Spinal cord (tissue), 10 donors: ENCODE measurements at places on chromosomes 2 and 18. TPM values are rescaled to one million over a fixed set of nuclear protein-coding genes. Genes with fewer than 3 reads are reported as not detected.
A peak's percentile ranks its signal among the peaks of the same experiment; 100 is the strongest.

DNA sequence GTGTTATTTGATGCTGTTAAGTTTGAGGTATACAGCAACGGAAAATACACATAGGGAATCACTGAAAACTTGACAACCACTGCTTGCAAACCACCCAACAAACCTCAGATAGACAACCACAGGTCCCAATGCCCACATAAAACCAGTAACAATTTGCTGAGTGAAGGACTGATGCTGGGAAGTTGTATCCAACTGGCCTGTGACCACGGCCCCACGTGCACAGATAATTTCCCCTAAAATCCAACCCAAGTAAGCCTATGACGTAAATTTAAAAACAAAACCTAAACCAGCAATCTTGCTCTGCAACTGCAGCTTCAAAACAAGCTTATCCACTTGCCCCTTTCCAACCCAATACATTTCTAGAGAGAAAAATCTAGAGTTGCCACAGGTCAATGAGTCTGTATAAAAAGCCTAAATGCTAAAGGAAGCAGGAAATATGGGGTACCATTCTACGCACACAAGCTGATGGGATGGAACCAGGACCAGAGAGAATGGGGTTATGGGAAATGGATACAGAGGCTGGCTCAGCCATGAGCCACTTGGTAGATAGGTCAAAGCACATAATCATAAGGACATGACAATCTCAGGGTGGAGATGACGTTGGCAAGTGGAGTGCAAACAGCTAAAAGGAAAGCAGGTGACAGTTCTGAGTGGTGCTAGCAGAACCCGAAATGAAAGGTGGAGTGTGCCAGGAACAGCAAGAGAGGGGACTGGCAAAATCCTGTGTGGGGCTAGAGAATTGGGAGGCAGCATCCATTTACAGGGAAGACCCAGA is 27.8 kb upstream of the CREB1 start:
- DNase-seq: no peak
- H3K4me1 ChIP-seq: peaks cover 9% of the 10 kb centered on the region
- no peak overlapping the region for H3K27ac ChIP-seq
- H3K4me3 ChIP-seq: no peak overlapping the region

DNA sequence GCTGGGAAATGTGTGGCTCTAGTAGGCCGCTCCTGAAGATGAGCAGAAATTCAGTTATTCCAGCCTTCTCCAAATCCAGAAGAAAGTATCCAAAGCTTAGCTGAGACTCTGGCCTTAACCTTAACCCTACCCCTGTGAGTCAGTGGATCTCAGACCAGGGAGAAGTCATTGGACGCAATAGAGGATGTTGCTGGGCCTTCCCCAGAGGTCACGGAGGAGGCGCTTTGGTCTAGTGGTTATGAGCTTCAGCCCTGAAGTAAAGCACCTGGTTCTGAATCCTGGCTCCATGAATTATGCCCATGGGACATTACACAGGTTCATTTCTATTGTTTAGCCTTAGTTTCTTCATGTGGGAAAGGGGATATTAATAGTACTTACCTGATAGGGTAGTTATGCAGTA is 24.0 kb downstream of the PKDCC start:
- H3K36me3 ChIP-seq: no peaks in the 10 kb centered on the region
- no peak for DNase-seq
- H3K27me3 ChIP-seq: no peaks in the 10 kb centered on the region

GRCh38 chr2:19547321-19547720 is 188.9 kb upstream of the OSR1 start:
- H3K4me1 ChIP-seq: no peaks in the 10 kb centered on the region
- no peak for DNase-seq
- no peaks in the 10 kb centered on the region for H3K36me3 ChIP-seq
- H3K27me3 ChIP-seq: no peaks in the 10 kb centered on the region
- H3K27ac ChIP-seq: no peak overlapping the region
- no peak overlapping the region for H3K4me3 ChIP-seq

- H3K36me3 ChIP-seq: no peaks in the 10 kb centered on the region
- no peak overlapping the region for H3K4me3 ChIP-seq
- H3K4me1 ChIP-seq: peaks cover 14% of the 10 kb centered on the region
- no peak overlapping the region for H3K27ac ChIP-seq
These were observed 58.8 kb downstream of the APOB start for GRCh38 chr2:20985062-20985461.

DNA sequence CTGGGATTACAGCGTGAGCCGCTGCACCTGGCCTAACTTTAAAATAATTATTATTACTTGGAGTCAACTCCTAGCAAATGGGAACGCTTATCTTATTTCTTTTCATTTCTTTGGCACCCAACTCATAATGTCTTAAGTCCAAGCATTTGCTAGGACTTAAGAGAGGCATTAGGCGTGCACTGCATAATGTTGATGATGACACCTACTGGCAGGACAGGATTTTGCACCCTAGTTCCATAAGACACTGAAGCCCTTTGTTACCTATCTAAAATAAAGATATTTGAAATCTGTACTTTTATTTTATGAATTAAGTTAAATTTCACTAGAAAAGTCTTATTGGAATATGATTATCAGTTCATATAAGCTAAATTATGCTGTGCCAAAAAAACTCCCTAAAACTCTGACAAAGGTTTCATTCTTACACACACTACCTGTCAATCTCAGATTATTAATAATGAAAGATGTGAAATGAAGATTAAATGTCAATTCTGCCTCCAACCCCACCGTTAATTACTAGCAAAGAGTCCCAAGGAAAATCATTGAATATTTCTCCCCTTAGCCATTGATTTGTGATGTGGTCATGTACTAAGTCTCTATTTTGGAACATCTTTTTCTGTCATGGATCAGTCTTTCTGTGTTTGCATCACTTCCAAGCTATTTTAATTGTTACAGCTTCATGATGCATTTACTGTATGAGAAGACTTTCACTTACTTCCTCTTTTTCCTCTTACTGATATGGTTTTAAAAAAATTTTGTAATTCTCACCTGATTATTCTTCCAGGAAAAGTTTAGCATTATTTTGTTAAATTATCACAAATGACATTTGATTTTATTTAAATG is 12.7 kb upstream of the CDH2 start:
- no peaks in the 10 kb centered on the region for H3K27me3 ChIP-seq
- H3K4me3 ChIP-seq: no peak overlapping the region
- no peak overlapping the region for H3K27ac ChIP-seq
- DNase-seq: no peak
- H3K36me3 ChIP-seq: no peaks in the 10 kb centered on the region

- H3K36me3 ChIP-seq: no peaks in the 10 kb centered on the region
- H3K27ac ChIP-seq: no peak overlapping the region
- H3K4me3 ChIP-seq: no peak overlapping the region
- peak; percentile 68 for DNase-seq
- peaks cover 3% of the 10 kb centered on the region for H3K4me1 ChIP-seq
These were observed 130.5 kb downstream of the BCL11A start for GRCh38 chr2:60422826-60423483.

GRCh38 chr2:216235896-216236295 is 126.7 kb downstream of the XRCC5 start:
- no peak overlapping the region for H3K27ac ChIP-seq
- no peak for DNase-seq
- H3K4me3 ChIP-seq: no peak overlapping the region
- H3K4me1 ChIP-seq: peaks cover 3% of the 10 kb centered on the region
- H3K36me3 ChIP-seq: no peaks in the 10 kb centered on the region

- no peak overlapping the region for H3K4me3 ChIP-seq
- H3K4me1 ChIP-seq: peaks cover 5% of the 10 kb centered on the region
- H3K36me3 ChIP-seq: no peaks in the 10 kb centered on the region
These were observed 2.1 kb upstream of the MAP3K2 start for GRCh38 chr2:127389778-127390435.

DNA sequence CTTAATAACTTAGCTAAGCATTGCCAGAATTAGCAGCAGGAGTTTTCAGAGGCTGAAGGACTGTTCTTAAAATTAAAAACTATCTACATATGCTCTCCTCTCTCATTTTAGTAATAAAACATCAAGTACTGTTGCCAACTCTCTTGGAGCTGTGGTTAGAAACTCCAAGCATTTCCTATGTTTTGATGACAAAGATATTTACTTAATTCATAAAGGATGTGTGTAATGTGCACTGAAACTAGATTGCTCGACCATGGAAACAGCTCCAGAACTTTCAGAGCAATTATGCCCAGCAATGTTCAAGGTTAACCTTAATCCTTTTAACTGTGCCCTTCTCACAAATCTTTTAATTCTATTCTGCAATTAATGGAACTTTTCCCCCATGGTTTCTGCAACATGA is 8.4 kb downstream of the GRP start:
- no peaks in the 10 kb centered on the region for H3K4me1 ChIP-seq
- DNase-seq: no peak
- H3K4me3 ChIP-seq: no peak overlapping the region
- H3K27me3 ChIP-seq: peaks cover 10% of the 10 kb centered on the region
- H3K36me3 ChIP-seq: no peaks in the 10 kb centered on the region

DNA sequence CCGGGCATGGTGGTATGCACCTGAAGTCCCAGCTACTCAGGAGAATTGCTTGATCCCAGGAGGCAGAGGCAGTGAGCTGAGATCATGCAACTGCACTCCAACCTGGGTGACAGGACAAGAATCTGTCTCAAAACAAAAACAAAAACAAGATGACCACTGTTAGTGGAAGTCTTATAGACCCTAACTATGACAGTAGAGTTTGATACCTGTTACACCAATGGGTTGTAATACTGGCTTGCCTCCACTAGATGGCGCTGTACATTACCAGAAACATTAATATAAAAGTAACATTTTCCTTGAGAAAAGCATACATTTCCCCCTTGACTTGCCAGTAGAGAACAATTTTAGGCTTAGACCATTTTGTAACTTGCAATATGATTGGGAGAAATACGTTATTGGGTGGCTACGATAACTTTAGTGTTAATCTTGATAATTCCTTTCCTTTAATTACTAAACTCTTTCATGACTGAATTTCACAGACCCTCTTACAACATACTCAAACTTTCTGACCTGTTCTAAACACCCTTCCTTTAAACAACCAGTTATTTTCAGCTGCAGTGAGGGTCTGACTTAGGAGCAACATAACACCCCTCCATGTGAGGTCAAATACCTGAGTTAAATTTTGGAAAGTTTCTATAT is 19.5 kb downstream of the SLC25A52 start:
- no peak overlapping the region for H3K27ac ChIP-seq
- H3K4me3 ChIP-seq: no peak overlapping the region
- peak; percentile 25 for DNase-seq
- no peaks in the 10 kb centered on the region for H3K27me3 ChIP-seq

- H3K27ac ChIP-seq: no peak overlapping the region
- no peaks in the 10 kb centered on the region for H3K4me1 ChIP-seq
- no peaks in the 10 kb centered on the region for H3K27me3 ChIP-seq
- H3K36me3 ChIP-seq: no peaks in the 10 kb centered on the region
- no peak overlapping the region for H3K4me3 ChIP-seq
These were observed 195.1 kb downstream of the ICOS start for GRCh38 chr2:204131621-204132020.

- no peak for DNase-seq
- no peaks in the 10 kb centered on the region for H3K4me1 ChIP-seq
- no peak overlapping the region for H3K4me3 ChIP-seq
- H3K27ac ChIP-seq: no peak overlapping the region
- no peaks in the 10 kb centered on the region for H3K27me3 ChIP-seq
- peaks cover 7% of the 10 kb centered on the region for H3K36me3 ChIP-seq
These were observed 92.0 kb downstream of the RTTN start for GRCh38 chr18:70113511-70113910.

DNA sequence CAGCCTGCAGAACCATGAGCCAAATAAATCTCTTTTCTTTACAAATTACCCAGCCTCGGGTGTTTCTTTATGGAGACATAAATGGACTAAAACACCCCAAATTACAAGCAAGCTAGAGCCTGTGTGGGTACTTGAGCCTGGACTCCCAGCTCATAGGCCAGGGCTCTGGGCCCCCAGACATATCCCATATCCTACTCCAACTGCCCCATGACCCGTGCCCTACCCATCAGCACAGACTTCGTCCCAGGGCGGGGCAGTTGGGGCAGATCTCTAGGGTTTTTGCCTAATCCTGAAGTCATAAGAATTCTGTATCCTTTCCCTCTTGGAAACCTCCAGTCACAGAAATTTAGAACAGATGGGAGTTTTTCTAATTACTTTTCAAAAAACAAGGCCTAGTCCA is 90.7 kb downstream of the DDX1 start:
- no peak for DNase-seq
- no peak overlapping the region for H3K4me3 ChIP-seq
- H3K36me3 ChIP-seq: no peaks in the 10 kb centered on the region
- H3K4me1 ChIP-seq: peaks cover 7% of the 10 kb centered on the region

DNA sequence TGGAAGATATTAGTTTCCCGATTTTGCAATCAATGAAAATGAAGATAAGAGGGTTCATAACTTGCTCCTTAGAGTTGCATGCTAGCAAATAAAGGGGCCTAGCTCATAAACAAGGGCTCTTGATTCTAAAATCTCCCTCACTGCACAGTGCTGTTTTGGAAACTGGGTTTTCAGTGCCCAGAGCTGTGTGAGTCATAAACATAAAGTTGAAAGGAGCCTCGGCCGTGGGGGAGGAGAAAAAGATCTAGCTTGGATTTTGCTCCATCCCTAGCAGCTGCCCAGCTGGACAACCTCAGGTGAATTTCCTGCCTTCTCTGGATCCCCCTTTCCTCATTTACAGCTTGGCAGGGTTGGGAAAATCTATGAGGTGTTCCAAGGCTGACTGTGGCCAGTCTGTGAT is 42.5 kb downstream of the LYPD1 start:
- no peaks in the 10 kb centered on the region for H3K36me3 ChIP-seq
- H3K4me1 ChIP-seq: peaks cover 11% of the 10 kb centered on the region
- DNase-seq: no peak
- no peaks in the 10 kb centered on the region for H3K27me3 ChIP-seq
- H3K27ac ChIP-seq: no peak overlapping the region
- H3K4me3 ChIP-seq: no peak overlapping the region

DNA sequence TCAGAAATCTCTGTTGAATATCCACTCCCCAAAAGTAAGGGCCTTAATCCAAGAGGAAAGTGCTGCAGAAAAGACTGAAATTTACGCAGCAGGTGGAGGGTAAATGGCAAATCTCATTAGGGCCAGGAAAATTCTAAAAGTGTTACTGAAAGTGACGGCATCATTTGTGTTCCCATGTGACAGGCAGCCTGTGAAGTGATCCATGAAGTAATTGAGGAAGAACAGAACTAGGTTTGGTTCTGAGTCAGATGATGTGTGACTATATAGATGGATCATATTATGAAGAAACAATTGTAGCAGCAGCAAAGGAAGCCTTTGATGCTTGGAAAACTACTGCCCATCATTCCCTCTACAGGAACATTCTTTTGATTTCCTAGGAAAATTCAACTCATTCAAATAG is 401.2 kb downstream of the TGIF1 start:
- H3K36me3 ChIP-seq: no peaks in the 10 kb centered on the region
- H3K27me3 ChIP-seq: no peaks in the 10 kb centered on the region
- no peak overlapping the region for H3K4me3 ChIP-seq
- no peak for DNase-seq

DNA sequence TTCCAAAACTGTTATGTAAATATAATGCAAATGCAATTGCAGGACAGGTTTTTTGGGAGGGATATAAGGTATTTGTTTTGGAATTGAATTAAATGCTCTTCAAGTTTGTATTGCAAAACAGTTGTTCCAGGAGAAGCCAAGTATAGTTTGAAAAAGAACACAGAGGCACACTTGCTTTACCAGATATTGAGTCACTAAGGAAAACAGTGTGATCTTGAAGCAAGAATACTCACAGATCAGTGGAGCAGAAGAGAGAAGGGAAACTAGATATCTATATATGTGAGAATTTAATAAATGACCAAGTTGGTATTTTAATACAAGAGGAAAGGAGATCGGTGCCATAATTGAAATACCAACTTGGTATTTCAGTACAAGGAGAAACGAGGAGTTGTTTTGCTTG is 178.9 kb downstream of the CAPN13 start:
- no peak overlapping the region for H3K27ac ChIP-seq
- no peak overlapping the region for H3K4me3 ChIP-seq
- no peaks in the 10 kb centered on the region for H3K27me3 ChIP-seq
- DNase-seq: no peak
- no peaks in the 10 kb centered on the region for H3K36me3 ChIP-seq

The GORASP2 gene
- total RNA-seq: 32.5 TPM

The IL18R1 gene
- 1.2 TPM for total RNA-seq

The C2orf72 gene
- total RNA-seq: 23.0 TPM

The TEKT4 gene
- total RNA-seq: 2.7 TPM

The UGT1A3 gene
- total RNA-seq: not detected

The RGPD3 gene
- 0.88 TPM for total RNA-seq
